ENCODE measurements at places on chromosomes 5 and 9.

GRCh38 chr9:102551346-102551745 lies 443.8 kb upstream of the CYLC2 start:
- no peak for DNase-seq

DNA sequence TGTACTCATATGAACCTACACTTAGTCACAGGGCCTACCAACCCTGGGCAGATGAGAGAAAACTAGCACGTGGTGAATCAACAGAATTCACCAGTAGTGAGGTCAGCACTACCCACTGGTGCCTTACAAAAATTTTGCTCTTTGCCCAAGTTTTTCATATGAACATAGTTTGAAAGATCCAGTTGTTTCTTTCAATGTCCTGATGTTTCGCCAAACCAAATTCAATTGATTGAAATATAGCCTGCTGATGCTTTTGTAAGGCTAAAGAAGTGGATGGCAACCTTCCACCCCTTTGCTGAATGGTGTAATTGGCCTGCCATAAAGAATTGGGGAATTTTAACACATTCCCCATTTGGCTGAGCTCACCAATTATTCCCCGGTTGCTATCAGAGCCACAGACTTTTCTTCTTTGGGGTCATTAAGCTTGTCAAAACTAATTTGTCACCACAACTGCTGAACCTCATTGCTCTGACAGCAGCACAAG lies 339.2 kb downstream of the GLIS3 start:
- peak; percentile 60 for DNase-seq

GRCh38 chr5:163612358-163613149 lies 107.1 kb downstream of the MAT2B start:
- DNase-seq = peak; percentile 90

- no peak for DNase-seq
Measured at GRCh38 chr5:134453016-134453415, 41.3 kb upstream of the CDKN2AIPNL start.

GRCh38 chr9:89755821-89756220 lies 151.0 kb downstream of the GADD45G start:
- peak; percentile 94 for DNase-seq

DNA sequence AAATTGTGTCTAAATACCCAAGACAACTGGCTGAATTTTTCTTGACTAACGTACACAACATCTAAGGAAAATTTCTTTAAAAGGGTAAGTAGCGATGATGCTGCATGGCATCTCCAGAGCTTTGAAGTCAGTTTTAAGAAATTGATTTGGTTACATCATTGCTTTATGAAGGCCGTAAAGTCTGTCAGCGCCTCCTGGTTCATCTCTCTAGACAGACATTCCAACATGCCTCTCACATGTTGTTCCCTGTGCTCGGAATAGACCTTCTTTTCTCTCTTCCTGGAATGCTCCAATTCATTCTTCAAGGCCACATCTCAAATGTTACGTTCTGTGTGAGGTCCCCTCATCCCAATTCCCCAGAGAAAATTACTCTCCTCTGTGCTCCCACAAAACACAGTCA lies 108.7 kb upstream of the SSBP2 start:
- DNase-seq = no peak

DNA sequence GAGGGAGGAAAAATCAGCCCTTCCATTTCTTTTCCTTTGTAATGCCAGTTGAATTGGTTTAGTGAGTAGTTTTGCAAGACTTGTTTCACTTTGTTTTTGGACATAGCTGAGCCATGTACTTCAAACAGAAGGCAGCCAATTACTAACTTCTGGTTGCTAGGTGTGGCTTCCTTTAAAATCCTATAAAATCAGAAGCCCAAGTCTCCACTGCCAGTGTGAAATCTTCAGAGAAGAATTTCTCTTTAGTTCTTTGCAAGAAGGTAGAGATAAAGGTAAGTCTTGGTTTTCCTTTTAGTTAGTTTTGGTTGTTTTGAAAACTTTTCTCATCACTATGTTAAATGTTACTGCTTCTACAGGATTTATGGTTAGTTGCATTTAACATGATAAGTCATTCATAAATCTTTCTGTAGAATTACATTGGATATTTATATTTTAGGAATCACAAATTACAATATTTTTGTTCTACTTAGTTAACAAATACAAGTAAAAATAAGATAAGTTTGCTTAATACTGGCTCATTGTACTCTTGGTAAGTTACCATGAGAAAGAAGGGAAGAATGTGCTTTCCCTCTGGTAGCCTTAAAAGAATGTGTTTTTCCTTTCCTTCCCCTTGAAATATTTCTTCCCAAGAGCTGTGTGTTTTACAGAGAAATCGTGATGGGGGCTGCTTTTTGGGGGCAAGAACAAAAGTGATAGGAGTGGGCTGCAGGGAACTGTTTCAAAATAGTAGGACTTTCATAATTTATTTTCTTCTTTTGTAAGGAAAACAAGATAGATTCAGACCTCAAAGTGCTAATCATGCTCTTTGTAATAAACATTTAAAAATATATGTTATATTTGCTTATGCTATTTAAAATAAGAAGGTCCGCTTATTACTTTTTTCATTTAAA lies at the start of gene ANXA1:
ANXA1 (plus strand) TSS at position 213 of the 890 bp plus-strand sequence. CDS start 6,671 bp downstream, outside the sequence.
- DNase-seq = peak; percentile 45

- no peak for DNase-seq
Measured at GRCh38 chr9:136985027-136985602, 2.3 kb downstream of the LCNL1 start.
